Naive B cell (primary cell): ENCODE measurements at places on chromosomes 3 and 15. TPM values are rescaled to one million over a fixed set of nuclear protein-coding genes. Genes with fewer than 3 reads are reported as not detected.

Gene SPINT1
- polyA plus RNA-seq: 4.2 TPM

Gene CORO2B
- polyA plus RNA-seq: 4.4 TPM

Gene CCDC54
- not detected for polyA plus RNA-seq

DNA sequence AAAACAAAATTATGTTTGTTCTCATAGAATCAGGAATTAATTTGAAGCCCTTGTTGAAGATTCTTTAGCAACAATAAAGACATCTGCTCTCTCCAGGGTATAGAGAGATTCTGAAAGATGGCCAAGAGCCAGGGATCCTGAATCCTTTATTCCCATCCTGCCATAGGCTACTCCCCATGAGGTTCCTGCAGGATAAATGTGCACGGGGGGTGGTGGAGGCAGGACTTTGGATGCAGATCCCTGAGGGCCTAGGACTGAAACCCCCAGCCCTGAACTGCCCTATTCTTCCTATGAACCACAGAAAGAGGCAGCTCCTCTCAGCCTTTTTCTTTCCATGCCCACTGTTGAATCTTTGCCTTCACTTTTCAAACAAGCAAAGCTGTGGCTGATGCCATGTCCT is 17.1 kb downstream of the TMEM108 start:
- no peak overlapping the region for H3K27ac ChIP-seq
- no peaks in the 10 kb centered on the region for H3K4me1 ChIP-seq
- no peak overlapping the region for H3K4me3 ChIP-seq
- H3K27me3 ChIP-seq: peaks cover 15% of the 10 kb centered on the region

- H3K27me3 ChIP-seq: no peaks in the 10 kb centered on the region
- H3K36me3 ChIP-seq: no peaks in the 10 kb centered on the region
- peak overlapping the region; percentile 97 for H3K27ac ChIP-seq
- DNase-seq: peak; percentile 74
- peak overlapping the region; percentile 18 for H3K4me3 ChIP-seq
Observed at GRCh38 chr15:59298225-59298853, 74.3 kb downstream of the MYO1E start.

DNA sequence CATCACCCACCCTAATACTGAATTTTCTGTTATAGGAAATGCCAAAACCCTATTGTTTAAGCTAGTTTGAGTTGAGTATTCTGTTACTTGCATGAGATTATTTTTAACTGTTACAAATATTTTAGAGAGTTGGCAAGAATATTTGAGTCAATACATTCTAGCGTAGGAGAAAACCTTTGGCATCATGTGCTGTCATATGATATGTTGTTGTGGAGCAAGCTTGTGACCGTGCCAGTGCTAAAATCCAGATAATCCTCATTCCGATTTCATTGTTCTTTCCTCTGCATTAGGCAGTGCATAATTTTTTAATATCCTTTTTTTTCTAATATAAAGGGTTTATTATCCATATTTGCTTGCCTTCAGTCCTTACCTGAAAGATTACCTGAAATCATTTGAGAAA is 168.0 kb upstream of the GMNC start:
- DNase-seq: no peak
- no peaks in the 10 kb centered on the region for H3K27me3 ChIP-seq
- no peak overlapping the region for H3K27ac ChIP-seq
- H3K4me1 ChIP-seq: no peaks in the 10 kb centered on the region

- H3K4me1 ChIP-seq: peaks cover 7% of the 10 kb centered on the region
- no peak overlapping the region for H3K27ac ChIP-seq
- no peaks in the 10 kb centered on the region for H3K27me3 ChIP-seq
- no peaks in the 10 kb centered on the region for H3K36me3 ChIP-seq
Observed at GRCh38 chr3:141994856-141995255, 118.4 kb downstream of the ATP1B3 start.

DNA sequence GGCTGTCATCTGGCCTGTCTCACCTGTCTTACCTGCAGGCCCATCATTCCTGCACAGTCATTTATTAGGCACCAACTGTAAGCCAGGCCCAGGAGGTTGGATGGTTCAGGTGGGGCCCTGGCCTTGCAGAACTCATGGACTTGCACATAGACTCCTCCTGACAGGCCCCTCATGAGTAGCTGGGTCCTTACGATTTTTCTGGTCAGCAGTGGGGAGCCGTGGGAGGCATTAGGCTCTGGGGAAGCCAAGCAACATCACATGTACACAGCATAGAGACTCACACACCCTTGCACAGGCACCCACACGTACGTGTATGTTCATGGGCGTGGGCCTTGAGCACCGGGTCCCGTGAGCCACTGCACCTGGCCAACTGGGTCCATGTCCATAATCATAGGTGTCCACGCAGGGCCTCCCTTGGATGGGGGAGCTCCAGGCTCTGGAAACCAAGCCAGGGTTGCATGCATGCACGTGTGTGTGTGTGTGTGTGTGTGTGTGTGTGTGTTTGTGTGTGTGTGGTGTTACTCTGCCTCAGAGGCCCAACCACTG is 20.3 kb downstream of the CISH start:
- H3K27me3 ChIP-seq: no peaks in the 10 kb centered on the region
- no peaks in the 10 kb centered on the region for H3K36me3 ChIP-seq
- H3K27ac ChIP-seq: peak overlapping the region; percentile 93

DNA sequence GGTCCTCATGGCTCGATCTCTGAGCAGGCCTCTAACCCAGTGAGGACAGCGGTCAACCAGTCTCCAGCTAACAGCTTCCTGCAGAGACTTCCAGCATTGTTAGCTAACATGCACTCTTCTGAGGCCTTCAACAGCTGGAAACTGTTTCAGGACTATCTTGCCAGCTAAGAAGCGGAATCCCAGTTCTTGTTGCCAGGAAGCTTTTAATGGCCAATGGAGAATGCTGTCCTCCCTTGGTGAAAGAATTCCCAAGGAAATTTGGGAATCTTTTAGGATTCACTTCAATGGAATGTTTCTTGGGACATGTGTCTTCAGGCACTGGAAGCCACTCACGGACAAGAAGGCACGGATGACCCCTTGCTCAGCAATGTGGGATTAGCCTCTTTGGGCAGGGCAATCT is 91.7 kb downstream of the CEMIP start:
- H3K27ac ChIP-seq: no peak overlapping the region
- H3K4me1 ChIP-seq: no peaks in the 10 kb centered on the region
- DNase-seq: no peak
- no peaks in the 10 kb centered on the region for H3K36me3 ChIP-seq

DNA sequence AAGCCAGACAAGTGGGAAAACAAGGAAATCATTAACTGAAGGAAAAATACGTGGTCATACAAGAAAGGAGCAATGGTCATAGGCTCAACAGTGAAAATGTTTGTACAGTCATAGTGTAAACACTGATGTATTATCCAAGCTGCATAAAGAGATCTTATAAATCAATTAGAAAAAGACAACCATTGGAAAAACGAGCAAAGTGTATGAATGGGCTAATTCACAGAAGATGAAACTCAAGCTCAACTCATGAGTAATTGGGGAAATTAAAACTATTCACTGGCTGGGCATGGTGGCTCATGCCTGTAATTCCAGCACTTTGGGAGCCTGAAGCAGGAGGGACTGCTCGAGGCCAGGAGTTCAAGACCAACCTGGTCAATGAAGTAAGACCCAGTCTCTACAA is 6.4 kb upstream of the IGF2BP2 start:
- H3K27me3 ChIP-seq: peaks cover 53% of the 10 kb centered on the region
- H3K4me3 ChIP-seq: no peak overlapping the region
- H3K36me3 ChIP-seq: no peaks in the 10 kb centered on the region
- H3K27ac ChIP-seq: no peak overlapping the region
- peaks cover 6% of the 10 kb centered on the region for H3K4me1 ChIP-seq

DNA sequence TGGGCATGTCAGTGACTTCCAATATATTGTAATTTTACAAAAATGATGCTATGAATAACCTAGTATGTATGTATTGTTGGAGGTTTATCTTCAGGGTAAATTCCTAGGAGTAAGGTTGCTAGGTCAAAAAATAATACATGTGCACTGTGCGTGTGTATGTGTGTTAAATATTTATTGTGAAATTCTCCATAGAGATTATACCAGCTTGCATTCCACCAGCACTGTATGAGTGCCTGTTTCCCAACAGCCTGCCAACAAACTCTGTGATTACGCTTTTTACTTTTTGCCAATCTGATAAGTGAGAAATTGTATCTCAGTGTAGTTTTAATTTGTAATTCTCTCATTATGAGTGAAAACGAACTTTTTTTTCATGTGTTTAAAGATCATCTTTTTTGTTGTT is 12.6 kb upstream of the IGF2BP2 start:
- H3K36me3 ChIP-seq: no peaks in the 10 kb centered on the region
- DNase-seq: no peak
- H3K27me3 ChIP-seq: peaks cover 17% of the 10 kb centered on the region
- no peak overlapping the region for H3K4me3 ChIP-seq
- H3K4me1 ChIP-seq: no peaks in the 10 kb centered on the region

DNA sequence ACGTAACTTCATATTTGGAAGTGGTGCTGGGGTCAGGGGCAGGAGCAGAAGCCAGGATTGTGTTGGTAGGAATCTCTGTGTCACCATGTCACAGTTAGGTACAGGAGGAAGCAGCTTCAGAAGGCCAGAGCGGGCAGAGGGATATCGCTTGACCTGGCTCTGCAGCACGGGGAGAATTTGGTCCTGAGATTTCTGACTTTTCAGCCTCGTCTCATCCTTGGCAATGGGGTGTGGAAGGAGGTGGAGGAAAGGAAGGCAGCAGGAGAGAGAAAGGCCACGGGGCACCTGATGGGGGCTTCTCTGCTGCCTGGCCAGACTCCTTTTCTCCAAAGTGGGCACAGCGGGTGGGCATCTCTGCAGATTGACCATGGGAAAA is 564 bp downstream of the IL16 start:
- DNase-seq: no peak
- peaks cover 4% of the 10 kb centered on the region for H3K4me1 ChIP-seq
- peaks cover 31% of the 10 kb centered on the region for H3K27me3 ChIP-seq
- no peaks in the 10 kb centered on the region for H3K36me3 ChIP-seq
- H3K4me3 ChIP-seq: no peak overlapping the region

GRCh38 chr3:183195266-183195665 is 32.7 kb upstream of the LAMP3 start:
- H3K4me1 ChIP-seq: no peaks in the 10 kb centered on the region
- no peak overlapping the region for H3K4me3 ChIP-seq
- no peak for DNase-seq
- H3K27ac ChIP-seq: no peak overlapping the region
- H3K36me3 ChIP-seq: no peaks in the 10 kb centered on the region

DNA sequence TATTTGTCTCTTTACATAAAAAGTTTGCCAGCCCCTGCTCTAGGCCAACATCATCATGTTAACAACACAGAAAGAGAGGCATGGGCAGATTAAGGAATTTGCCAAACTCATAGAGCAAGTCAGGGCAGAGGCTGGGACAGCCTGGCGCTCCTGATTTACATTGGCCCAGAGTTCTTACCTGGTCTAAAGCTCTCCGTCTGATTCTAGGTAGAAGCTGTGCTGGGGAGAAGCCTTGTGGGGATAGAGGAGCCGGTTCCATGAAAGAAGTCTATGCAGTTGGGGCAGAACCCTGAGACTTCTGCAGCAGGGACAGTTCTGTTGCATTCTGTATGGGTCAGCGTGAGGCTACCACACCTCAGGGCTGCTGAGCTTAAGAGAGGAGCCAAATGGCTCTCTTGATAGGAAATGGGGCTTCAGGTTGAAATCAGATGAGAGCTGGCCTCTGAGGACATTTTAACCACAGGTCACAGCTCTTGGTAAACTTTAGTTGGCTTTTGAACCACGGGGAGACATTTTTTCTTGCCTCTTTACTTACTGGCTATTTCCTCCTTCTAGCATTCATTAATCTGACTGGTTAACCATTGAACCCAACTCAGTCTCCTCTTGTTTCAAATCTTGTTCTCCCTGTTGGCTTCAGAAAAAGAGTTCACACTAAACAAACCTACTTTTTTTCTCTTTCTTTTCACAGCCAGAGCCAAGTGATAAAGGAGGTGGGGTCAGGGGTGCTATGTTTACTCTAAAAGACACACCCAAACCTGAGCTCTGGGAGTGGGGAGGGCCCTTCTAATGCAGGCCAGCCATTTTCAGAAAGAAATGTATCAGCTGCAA is 250.7 kb downstream of the OPA1 start:
- no peaks in the 10 kb centered on the region for H3K36me3 ChIP-seq
- peaks cover 30% of the 10 kb centered on the region for H3K4me1 ChIP-seq
- no peak overlapping the region for H3K27ac ChIP-seq
- DNase-seq: no peak
- H3K27me3 ChIP-seq: no peaks in the 10 kb centered on the region

GRCh38 chr3:128825117-128825725 is 54.2 kb upstream of the ACAD9 start:
- DNase-seq: no peak
- H3K36me3 ChIP-seq: no peaks in the 10 kb centered on the region
- no peak overlapping the region for H3K27ac ChIP-seq

DNA sequence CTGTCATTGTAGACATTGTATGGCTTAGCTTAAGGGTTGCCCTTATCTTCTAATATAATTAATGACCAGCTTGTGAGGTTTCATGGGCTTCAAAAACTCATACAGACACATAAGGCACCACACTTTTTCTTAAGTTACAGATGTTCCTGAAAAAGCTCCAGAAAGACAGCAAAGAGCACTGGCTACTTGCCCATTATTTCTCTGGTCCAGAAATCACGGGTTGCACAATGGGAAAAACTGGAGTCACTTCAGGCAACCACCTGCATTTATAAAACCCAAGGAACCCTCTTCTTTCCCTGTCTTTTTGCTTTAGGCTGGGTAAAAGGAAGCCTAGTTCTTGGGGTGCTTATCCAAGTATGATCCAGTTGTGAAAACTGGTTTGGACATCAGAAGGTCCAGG is 2.3 kb upstream of the COL6A6 start:
- DNase-seq: no peak
- peaks cover 30% of the 10 kb centered on the region for H3K27me3 ChIP-seq
- H3K36me3 ChIP-seq: peaks cover 9% of the 10 kb centered on the region
- H3K4me1 ChIP-seq: no peaks in the 10 kb centered on the region

- H3K27me3 ChIP-seq: no peaks in the 10 kb centered on the region
- H3K36me3 ChIP-seq: no peaks in the 10 kb centered on the region
- no peak for DNase-seq
- no peaks in the 10 kb centered on the region for H3K4me1 ChIP-seq
Observed at GRCh38 chr15:37756407-37756806, 178.0 kb upstream of the TMCO5A start.

DNA sequence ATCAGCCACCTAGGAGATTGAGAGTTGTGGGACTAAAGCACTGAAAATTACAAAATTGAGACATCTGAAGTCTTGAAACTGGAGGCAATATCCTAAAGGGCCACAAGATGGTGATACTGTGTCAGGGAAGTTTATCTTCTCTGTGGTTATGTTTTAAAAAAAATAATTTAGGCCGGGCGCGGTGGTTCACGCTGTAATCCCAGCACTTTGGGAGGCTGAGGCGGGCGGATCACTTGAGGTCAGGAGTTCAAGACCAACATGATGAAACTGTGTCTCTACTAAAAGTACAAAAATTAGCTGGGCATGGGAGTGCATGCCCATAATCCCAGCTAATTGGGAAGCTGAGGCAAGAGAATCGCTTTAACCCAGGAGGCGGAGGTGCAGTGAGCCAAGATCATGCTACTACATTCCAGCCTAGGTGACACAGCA is 17.9 kb upstream of the NIT2 start:
- H3K36me3 ChIP-seq: no peaks in the 10 kb centered on the region
- H3K4me1 ChIP-seq: peaks cover 7% of the 10 kb centered on the region
- no peak overlapping the region for H3K27ac ChIP-seq
- DNase-seq: peak; percentile 30
- no peaks in the 10 kb centered on the region for H3K27me3 ChIP-seq

GRCh38 chr3:81749265-81749664 is 12.2 kb downstream of the GBE1 start:
- H3K27me3 ChIP-seq: no peaks in the 10 kb centered on the region
- no peak for DNase-seq
- H3K36me3 ChIP-seq: peaks cover 6% of the 10 kb centered on the region
- no peaks in the 10 kb centered on the region for H3K4me1 ChIP-seq
